Activated naive CD8-positive, alpha-beta T cell treated with anti-CD3 and anti-CD28 coated beads for 36 hours (primary cell): ENCODE measurements at places on chromosomes 12 and 14.

- DNase-seq = no peak
Observed at GRCh38 chr14:91731018-91731417, 868 bp downstream of the CATSPERB start.

DNA sequence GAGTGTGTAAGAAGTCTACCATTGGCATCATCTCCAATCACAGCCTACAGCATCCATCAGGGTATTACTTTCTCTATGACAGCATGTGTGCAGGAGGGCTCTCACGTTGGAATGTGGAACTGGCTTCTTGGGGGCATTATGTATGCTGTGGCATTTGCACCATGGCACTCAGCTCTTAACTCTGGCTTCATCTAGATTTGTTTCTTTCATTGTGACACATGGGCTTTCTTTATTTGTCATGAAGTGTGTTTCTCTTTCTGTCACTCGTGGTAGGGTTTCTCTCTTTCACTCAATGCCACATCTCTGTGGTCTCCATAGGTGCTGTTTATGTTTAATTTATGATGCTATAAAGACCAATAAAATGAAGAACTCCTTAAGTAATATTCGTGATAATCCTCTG, 191.2 kb upstream of the GARIN2 start:
- no peak for DNase-seq

GRCh38 chr12:110176745-110177144, 52.6 kb downstream of the IFT81 start:
- no peak for DNase-seq

DNA sequence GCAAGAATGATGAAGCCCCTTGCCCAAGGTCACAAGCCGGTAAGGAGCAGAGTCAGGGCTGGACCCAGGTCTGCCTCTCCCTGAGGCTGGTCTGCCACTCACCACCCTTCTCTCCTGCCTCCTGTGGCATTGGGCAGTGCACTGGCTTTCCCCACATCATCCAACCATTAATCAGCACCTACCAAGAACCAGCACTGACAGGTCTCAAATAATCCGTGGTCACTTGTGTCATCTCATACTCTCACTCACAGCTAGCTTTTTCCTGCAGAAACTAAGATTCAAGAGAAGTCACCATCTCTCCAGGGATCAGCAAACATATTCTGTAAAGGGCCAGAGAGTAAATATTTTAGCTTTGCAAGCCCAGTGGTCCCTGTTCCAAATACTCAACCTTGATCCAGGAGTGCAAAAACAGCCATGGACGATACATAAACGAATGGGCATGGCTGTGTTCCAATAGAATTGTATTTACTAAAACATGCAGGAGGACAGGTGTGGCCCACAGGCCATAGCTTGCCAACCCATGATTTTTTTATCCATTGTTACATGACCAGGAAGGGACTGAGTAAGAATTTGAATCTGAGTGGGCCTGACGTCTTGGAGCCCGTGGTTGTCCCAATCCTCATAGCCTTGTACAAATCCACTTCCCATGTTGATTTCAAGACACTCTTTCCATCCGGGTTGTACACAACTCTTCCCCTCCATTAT, 374.2 kb downstream of the BCL11B start:
- DNase-seq = no peak

DNA sequence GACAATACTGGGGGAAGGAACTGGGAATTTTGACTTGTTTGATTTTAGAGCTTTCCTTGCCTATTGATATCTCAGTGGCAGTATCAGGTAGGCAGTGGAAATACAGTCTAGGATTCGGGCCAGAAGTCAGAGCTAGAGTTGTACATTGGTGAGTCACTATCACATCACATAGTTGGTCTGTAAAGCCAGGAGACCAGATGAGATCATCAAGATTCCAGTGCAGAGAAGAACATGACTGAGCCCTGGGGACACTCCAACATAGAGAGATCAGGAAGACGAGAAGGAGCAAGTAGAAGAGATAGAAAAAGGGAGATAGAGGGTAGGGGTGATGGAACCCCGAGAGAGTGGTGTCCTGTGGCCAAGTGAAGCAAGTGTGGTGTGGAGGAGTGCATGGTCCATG, 46.6 kb upstream of the NR1H4 start:
- DNase-seq = no peak

DNA sequence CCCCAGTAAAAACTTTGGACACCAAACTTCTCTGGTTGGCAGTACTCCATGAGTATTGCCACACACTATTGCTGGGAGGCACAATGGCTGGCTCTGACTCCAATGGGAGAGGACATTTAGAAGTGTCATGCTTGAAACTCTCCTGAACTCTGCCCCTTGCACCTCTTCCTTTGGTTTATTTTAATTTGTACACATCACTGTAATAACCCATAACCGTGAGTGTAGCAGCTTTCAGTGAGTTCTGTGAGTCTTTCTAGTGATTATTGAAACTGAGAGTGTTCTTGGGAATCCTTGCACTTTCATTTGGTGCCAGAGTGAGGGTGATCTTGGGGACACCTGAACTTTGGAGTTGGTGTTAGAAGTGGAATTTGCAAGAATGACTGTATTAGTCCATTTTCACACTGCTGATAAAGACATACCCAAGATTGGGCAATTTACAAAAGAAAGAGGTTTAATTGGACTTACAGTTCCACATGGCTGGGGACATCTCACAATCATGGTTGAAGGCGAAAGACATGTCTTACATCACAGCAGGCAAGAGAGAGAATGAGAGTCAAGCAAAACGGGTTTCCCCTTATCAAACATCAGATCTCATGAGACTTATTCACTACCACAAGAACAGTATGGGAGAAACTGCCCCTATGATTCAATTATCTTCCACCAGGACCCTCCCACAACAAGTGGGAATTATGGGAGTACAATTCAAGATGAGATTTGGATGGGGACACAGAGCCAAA, 41.3 kb upstream of the CEP83 start:
- DNase-seq = no peak

- DNase-seq = no peak
Observed at GRCh38 chr12:104555648-104556047, 98.9 kb downstream of the CHST11 start.

DNA sequence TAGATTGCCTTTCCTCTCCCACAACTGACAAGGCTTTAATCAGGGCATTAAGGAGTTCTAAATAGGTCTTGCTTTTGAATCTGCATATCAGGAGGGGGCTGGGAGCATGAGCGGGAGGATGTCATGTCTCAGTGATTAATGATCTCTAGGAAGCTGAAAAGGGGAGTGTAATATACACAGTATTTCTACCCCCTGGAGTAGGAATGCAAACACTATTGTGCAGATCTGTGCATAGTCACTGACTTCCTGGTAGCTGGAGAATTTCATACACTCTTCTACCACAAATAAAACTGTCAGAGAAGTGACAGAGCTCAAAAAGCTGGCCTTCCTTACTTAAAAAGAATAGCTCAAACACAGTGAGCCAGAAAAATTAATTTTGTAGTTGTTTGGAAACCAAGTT, 65.8 kb downstream of the RIC8B start:
- DNase-seq = no peak
